ENCODE measurements at places on chromosomes 11 and 22.

GRCh38 chr11:9001736-9002135 is 2.1 kb downstream of the NRIP3 start:
- DNase-seq = no peak

DNA sequence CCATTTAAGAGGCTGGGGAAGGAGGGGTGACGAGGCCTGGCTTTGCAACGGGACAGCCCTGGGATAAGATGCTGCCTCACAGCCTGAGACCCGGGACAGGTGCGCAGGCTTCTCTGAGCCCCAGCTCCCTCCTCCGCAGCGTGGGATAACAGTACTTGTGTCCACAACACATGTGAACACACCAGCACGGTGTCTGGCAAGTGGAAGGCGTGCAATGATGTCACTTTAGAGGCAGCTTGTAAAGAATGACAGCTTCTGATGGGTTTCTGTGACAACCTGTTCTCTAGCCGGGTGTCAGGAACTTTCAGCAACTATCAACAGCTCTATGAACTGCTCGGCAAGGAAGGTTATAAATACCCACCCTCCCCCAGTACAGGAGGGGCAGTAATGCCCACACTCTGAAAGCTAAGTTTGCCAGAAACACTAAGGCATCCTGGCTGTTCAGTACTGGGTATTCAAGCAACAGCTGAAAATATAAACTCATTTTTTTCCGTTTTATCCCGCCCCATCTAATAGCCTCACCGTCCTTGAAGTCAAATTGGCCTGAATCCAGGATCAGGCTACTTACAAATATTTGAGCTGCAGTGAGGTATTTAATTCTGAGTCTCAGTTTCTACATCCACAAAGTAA is 59.7 kb downstream of the MYH9 start:
- no peak for DNase-seq

GRCh38 chr11:75424396-75424795 is 8.6 kb downstream of the KLHL35 start:
- DNase-seq = no peak

DNA sequence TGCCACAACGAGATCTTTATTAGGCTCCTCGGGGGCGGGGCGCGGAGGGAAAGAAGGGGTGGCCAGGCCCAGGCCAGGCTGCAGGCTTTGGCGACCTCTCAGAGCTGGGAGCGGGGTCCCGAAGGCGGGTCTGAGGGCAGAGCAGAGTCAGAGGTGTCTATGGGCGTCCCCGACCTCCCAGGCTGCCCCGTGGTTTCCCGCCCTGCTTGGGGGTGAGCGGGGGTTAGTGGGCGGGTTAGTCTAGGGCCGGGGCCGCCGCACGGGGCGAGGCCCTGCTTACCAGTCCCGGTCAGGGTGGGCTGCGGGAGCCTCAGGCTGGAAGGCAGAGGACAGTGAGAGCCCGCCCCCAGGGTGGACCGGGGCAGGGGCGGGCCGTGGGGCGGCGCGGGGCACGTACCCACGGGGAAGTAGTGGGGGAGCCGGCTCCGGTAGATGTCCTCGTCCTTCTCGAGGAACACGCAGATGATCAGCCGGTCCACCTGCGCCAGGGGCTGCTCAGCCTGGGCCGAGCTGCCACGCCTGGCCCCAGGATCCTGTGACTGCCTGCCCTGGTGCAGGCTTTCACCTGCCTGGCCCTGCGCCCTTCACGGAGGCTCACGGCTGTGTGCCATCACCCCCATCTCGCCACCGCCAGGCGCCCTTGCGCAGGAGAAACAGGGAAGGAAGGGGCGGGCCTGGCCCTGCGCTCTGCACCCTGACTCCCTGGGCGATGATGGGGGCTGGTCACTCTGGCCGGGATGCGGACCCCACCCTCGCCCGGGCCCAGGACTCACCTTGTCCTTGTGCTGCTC is 12.5 kb downstream of the OTUB1 start:
- no peak for DNase-seq

DNA sequence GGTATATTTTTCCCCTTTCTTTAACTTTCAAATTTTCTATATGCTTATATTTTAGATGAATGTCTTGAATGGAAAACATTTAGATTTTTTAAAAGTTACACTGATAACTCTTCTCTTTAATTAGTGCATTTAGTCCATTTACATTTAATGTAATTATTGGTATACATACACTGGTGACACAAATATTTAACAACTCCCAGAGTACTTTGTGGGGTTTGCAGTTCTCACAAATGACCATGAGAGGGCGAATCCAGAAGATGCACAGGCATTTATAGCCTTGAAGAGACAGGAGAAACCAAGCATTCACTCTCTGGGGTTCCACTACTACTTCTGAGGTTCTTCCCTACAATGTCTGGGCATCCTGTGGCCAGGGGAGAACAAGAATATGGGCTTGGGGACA is 125.1 kb downstream of the TIMP3 start:
- no peak for DNase-seq

DNA sequence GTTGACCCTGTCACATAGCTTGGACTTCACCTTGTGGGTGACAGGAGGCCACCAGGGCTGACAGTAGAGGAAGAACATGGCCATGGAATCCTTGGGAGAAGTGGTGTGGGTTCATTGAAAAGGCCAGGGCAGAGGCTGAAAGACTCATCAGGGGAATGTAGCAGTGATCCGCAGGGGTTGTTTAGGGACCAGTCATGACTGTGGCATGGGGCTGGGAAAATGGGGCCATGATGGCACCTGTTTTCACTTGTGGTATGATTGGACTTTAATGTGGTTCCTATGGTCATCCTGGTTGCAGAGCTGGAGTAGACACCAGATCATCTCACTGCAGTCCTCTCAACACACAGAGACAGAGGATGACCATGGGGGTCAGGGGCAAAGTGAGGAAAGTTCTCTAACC is 66.7 kb upstream of the MYEOV start:
- no peak for DNase-seq

DNA sequence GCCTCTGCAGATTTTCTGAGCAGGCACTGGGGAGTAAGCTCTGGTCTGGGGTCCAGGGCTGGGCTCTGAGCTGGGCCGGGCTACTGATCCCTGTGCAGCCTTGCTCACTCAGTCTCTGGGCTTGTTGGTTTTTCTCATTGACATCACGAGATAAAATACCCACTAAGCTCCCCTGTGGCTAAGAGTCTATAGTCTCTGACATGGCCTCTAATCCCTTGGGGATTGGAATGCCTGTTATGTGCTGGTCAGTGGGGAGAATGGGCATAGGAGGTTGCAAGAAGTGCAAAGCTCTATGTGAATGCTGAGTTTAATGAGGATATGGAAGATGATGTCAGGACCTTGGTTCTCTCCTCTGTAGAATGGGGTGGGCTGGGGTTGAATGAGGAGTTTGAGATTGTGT is 23.3 kb downstream of the ELF5 start:
- DNase-seq = no peak

DNA sequence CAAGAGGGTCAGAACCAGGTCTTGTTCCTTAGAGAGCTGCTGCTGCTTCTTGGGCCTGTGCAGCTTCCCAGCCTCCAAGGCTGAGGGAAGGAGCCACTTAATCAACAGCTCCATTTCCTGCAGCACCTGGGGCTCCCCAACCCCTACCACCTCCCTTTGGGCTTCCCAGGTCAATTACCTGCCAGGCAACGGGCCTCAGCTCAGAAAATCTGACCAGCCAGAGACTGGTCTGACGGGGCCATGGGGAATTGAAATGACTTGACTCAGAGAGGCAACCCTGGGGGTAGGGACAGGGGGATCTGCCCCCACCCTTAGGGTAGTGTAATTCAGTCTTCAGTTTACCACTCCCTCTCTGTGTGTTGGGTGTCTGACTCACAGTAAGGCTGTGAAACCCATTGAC is 4.7 kb upstream of the MAJIN start:
- no peak for DNase-seq

DNA sequence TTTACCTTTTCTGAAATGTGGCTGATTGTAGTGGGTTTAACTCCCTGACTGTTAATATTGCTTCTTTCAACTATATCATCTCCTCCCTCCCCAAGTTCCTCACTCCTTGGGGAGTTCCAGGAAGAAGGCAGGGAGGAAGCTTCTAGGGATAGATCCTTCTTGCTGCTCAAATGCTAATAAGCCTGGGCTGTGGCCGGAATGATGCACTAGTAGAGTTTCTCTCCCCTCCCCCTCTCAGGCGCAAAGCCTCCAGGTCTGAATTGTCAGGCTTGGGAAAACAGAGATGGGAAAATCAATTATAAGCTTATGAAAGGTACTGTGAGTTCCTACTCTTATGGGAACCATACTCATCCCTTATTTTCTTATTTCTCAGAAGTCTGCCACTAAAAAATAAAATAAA is 30.8 kb downstream of the FEZ1 start:
- DNase-seq = no peak

DNA sequence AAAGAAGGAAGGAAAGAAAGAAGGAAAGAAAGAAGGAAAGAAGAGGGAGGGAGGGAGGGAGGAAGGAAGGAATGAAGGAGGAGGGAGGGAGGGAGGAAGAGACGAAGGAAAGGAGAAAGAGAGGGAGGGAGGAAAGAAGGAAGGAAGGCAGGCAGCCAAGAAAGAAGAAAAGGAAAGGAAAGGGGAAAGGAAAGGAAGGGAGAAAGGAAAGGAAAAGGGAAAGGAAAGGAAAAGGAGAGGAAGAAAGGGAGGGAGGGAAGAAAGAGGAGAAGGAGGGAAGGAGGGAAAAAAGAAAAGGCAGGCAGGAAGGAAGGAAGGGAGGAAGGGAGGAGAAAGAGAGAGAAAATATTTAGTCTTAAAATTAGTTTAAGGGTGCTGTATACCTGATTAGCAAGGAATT is 704.1 kb downstream of the LUZP2 start:
- DNase-seq = no peak

DNA sequence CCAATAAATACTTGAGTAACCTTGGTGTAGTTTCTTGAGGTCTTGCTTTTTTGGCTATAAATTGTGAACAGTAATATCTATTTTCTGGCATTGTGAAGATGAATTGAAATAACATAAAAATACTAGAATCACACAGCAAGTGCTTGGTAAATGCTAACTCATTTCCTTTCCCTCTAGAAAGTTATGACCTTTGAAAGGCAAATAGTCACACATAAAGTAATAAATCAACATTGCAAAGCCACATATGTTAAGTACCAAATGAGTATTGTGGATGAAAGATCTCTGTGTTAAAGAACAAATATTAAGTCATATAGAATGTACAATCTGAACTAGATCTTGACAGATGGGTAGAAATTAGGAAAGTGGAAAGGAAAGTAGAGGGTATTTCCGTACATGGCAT is 559.6 kb upstream of the CCDC90B start:
- DNase-seq = no peak

Measured in NCI-H748 treated with DMSO at 0.1 percent for 48 hours (cell line).